ENCODE measurements at places on chromosomes 4 and X.
A peak's percentile ranks its signal among the peaks of the same experiment; 100 is the strongest.

DNA sequence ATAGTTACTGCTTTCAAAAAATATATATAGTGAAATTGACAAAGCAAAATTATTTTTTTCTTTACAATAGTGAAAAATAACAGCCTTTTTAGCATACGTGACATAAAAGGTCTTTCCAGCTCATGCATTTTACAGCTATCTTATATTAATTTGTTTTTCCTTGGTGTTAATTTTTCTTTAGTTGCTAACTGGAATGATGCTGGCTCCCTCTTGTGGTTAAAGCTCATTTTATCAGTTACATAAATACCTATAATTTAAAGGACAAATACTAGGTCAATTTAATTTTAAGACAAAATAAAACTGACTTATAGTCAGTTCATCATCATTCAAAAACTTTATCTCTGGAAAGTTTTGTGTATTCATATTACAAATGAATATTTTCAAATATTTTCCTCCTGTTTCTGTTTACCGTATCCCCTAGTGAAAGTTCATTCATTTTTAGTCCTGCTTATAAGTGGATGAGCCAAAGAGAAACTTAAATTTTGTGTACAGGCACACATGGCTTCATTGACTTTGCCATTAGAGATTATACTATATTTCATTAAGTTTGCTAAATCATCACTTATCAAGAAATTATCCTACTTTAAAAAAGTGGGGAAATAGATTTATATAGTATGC is 9.9 kb upstream of the ANAPC4 start:
- DNase-seq, result no peak

DNA sequence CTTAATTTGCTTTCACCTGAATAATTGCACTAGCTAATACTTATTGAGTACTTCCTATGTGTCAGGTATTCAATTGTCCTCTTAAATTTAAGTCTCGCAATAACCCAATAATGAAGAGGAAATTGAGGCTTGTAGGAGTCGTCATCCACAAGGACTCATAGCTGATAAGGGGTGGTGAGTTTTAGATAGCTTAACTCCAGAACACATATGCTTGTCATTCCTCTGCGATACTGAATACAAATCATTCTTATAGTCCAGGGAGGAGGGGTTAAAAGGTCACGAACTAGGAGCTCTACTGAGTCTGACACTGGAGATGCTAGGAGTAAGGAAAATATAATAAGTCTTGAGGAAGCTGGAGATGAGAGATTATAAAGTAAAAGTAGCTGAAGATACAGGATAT is 1.4 kb upstream of the PACRGL start:
- no peak for DNase-seq

DNA sequence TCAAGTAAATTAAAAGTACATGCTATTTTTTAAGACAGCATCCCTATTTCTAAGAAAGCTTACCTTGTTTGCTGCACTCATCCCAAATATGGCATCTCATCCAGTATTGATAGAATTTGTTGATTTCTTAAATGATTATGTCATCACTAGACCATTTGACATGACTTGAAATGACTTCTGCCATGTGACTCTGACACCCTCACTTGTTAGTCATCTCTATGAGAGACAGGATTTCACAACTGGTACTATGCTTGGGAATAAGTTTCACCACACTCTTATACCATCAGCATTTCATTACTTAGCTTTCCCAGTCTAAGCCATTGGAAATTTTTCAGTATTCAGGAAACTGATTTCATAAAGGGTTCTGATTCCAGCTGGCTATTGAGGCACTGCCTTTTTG is 55.3 kb downstream of the TMPRSS11F start:
- peak; percentile 15 for DNase-seq

DNA sequence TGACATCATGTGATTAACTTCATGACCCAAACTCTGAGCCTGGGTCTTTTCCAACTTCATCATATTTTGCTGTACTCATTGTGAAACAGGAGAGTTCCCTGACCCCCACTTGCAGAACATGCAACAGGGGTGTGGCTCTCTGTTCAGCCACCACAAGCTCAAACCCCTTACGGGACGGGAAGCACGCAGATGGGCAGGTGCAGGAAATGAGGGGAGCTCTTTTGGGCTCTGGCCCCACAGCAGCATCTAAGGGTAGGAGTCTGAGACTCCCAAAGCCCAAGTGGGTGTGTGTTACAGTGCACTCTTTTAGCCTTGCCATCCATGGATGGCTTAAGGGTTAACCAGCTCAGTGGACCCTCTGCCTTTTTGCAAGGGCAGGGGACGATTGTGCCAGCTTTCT is 599.5 kb upstream of the SMIM31 start:
- DNase-seq, result no peak

GRCh38 chr4:102324730-102325129 is 20.6 kb downstream of the SLC39A8 start:
- no peak for DNase-seq
